AG04450 (cell line): ENCODE measurements at places on chromosomes 1 and 21. TPM values are rescaled to one million over a fixed set of nuclear protein-coding genes. Genes with fewer than 3 reads are reported as not detected.

DNA sequence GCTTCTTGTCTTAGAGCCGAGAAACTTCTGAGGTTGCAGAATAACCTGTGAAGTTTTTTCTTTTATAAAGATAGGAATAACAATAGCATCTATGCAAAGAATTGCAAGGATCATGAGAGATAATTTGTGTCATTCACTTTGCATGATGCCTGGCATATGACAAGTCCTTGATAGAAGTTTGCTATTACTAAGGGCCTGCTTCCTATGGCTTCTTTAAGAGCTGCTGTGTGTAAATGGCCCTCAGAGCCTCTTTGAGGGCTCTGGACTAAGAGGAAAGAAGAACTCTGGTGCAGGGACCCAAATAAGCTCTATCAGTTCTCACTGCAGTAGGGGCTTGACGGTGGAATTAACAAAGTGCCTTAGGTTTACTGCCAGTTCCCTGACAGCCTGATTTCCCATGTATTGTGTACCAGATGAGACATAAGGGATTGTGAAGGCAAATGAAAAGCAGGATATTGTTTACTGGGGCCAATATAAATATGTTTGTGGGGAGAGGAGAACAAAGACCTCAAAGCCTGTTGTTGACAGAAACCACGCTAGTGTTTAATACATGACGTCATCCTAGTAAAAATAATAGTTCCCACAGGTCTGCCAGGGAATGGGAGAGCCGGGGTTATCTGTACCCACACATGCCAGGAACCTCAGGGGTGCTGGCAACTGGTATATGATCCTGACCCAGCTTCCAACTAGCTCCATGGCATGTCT, 131.2 kb upstream of the UBE2U start:
- no peak for DNase-seq

DNA sequence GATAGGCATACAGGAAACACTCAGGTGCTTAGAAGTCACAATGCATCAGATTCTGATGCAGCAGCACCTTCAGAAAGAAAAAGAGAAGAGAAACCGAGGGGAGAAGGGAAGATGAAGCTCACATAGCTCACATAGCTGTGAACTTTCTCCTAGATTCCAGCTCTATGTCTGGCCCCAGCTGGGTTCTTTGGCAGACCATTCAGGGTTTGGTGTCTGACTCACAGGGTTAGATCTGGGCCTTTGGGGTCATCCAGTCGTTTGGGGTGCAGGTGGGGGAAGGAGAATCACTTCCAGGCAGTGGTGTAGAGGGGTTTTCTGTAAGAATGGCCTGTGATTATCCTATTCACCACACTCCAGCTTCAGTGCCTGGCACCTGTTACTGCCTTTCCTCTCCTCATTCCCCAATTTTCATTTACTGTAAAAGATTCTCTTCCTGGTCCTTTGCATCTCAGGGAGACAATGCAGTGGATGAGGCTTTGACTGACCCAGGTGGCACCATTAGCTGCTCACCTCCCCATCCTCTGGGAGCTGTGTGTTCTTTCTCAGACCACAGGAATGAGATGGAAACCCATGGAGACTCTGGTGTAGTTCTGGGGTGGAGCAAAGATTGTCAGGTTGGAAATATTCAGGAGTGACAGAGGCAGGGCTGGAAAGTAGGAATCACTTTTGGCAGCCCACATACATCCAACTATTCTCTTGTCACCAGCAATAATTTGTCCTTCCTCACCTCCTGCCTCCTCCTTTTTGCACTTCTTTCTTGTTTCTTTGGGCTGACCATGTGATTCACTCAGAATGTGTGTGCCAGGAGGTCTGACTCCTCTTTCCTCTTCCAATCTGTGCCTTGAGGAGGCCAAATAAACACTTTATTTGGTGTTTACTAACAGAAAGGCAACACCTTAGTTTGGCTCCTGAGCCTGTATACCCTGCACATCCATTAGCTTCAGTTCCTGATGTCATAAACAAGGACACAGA, 103.3 kb downstream of the PAPPA2 start:
- DNase-seq: no peak

DNA sequence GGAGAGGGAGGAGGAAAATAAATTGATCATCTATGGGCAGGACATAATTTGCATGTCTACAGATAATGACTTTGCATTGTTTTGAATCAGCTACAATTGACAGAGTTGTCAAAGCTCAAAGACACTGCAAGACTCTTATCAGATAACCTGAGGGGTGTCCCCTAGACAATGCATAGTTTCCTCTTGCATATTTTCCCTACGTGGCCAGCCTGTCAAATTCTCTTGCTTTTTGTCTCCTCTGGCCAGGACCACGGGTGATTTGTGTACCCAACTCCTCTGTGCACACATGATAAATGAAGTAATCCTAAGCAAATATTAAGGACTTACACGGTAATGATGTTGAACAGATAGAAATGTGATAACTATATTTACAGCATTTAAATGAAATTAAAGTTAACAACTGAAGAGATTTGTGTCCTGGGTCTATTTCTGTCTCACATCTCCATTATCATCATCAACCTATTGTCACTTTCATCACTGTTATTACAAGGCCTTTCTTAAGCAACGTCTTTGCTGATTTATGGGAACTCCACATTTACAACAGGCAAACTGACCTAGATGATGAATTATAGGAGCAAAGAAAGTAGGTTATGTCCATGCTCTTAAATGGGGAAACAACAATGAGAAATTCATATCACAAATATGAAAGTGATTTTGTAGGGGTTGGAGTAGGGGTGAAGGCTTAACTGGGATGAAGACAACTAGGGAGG, 18.8 kb downstream of the BATF3 start:
- DNase-seq: no peak

DNA sequence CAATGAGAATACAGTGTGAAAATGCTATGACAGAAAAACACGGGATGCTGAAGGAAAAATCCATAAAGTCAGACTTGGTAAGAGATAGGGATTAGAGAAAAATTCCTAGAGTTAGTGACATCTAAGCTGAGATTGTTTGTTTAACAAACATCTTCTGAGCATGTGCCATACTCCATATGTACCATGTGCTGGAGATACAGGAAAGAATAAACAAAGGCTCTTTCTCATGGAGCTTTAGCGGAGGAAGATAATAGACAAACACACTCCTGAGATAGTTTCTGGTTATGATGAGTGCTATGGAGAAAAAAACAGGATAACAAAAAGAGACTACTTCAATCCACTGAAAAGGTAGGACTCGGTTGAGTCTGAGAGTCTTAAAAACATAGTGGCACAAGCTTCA, 22.0 kb upstream of the AIM2 start:
- DNase-seq: no peak

GRCh38 chr21:26457817-26458216, 115.3 kb downstream of the CYYR1 start:
- DNase-seq: no peak

- DNase-seq: no peak
Observed at GRCh38 chr1:53558739-53559315, 99.6 kb downstream of the DMRTB1 start.

GRCh38 chr1:82836213-82836972, 1035.7 kb downstream of the ADGRL2 start:
- DNase-seq: no peak

GRCh38 chr1:63863145-63863544, 89.3 kb downstream of the ROR1 start:
- DNase-seq: no peak

DNA sequence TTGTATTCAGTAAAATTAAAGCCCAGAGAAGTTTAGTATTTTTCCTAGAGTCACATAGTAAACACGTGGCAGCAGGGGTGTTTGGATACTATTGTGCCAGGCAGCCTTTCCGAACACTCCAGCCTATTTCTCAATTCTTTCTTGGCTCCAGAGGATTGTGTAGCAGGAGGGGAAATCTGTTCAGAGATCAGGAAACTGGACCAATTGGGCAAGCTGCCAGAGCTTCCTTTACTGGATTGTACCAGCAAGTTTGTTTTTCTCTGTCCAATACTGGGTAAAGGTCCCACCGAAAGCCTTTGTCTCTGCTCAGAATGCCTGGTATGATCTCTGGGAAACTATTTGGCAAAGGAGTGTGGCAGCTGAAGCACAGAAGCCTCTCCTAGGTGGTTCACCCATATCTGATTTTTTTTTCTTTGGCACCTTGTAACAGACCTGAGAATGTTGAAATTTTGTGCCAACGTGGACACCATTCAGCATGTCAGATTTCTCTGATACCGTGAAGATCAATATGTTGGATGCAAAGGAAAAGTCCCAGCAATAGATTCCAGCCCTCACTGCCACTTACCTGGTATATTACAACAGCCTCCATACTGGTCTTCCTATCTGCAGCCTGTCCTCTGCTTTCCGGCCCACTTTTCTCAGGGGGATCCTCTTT, 126.2 kb downstream of the FGGY start:
- no peak for DNase-seq

DNA sequence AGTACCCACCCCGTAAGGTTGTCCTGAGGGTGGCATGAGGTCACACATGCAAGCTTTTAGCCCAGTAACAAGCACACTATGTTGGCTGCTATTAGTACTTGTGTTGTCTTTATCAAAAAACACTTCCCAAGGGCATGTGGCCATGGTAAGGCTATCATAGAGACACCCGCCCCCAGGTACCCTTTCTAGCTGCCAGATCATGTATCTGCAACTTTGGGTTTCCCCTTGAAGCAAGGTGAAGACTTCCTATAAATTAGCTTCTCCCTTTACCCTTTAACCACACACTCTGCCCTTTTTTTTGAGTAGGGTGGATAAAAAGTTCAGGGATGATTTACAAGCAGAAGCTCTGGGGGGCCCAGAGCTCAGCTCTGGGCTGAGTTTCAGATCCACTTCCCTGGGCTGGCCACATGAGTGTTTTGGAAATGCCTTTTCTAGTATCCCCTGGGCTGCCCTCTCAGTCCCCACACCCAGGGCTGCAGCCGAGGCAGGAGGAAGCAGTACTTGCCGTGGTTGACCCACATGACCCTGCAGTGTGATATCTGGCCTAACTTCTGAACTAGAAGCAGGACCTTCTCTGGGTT, 2.0 kb downstream of the ZDHHC18 start:
- DNase-seq: no peak

GRCh38 chr21:32108566-32108965, 170.3 kb downstream of the MIS18A start:
- no peak for DNase-seq

- no peak for DNase-seq
Observed at GRCh38 chr1:118842452-118843201, 145.5 kb downstream of the TBX15 start.

GRCh38 chr1:175320804-175321203, 128.2 kb upstream of the KIAA0040 start:
- DNase-seq: no peak

DNA sequence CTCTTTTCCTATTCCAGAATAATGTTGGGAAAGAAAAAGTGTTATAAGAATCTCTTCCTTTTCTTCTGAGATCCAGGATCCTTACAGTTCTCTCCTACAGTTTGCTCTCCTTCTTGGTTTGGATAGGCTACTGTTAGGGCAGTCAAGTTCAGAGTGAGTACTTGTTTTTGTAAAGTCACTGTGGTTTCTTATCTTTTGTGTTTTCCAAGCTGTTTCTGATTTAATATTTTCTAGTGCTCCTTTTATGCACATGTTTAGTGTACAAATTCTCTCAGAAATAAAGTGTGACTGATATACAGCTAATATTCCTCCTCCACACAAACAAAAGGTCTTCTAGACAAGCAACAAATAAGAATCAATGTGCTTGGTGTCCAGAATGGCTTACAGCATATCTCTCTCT, 107.7 kb downstream of the BACH1 start:
- no peak for DNase-seq

S100A7A gene
- not detected in 2 replicates for polyA plus RNA-seq

NR5A2 gene
- 0.02 TPM in 1 of 2 replicates, not detected in the other for polyA plus RNA-seq

SLAMF6 gene
- polyA plus RNA-seq: not detected in 2 replicates

NECTIN4 gene
- 0.02 and 0.16 TPM in 2 replicates for polyA plus RNA-seq

CLDN17 gene
- not detected in 2 replicates for polyA plus RNA-seq

KCNA3 gene
- polyA plus RNA-seq: 0.12 and 0.16 TPM in 2 replicates

MOV10 gene
- 58.1 and 59.2 TPM in 2 replicates for polyA plus RNA-seq
